SK-MEL-5 (cell line): ENCODE measurements at places on chromosomes 16 and 17. TPM values are rescaled to one million over a fixed set of nuclear protein-coding genes. Genes with fewer than 3 reads are reported as not detected.

ZNF287 gene
- 5.0 and 6.3 TPM in 2 replicates for total RNA-seq

ZNF785 gene
- 12.1 and 13.0 TPM in 2 replicates for total RNA-seq

TP53TG3D gene
- 10.3 and 15.7 TPM in 2 replicates for total RNA-seq

PRM2 gene
- not detected in 2 replicates for total RNA-seq

SCARF1 gene
- 0.11 and 0.16 TPM in 2 replicates for total RNA-seq

NUDT16L1 gene
- total RNA-seq: 27.6 and 28.8 TPM in 2 replicates

CA5A gene
- not detected in 2 replicates for total RNA-seq

PERCC1 gene
- total RNA-seq: not detected in 2 replicates

UNC119 gene
- total RNA-seq: 38.8 and 45.0 TPM in 2 replicates

G6PC1 gene
- total RNA-seq: not detected in 2 replicates

TMEM97 gene
- total RNA-seq: 44.3 and 46.4 TPM in 2 replicates
